Activated T-helper 1 cell treated with anti-CD3 and anti-CD28 coated beads, Interleukin-2, amount 50 U/mL, for 16 hours (primary cell): ENCODE measurements at places on chromosomes 6 and 20.

- no peak for DNase-seq
These were observed 360.0 kb downstream of the NKAIN2 start for GRCh38 chr6:124163676-124164075.

- DNase-seq = no peak
These were observed 421.1 kb upstream of the AGPAT4 start for GRCh38 chr6:161694995-161695394.

DNA sequence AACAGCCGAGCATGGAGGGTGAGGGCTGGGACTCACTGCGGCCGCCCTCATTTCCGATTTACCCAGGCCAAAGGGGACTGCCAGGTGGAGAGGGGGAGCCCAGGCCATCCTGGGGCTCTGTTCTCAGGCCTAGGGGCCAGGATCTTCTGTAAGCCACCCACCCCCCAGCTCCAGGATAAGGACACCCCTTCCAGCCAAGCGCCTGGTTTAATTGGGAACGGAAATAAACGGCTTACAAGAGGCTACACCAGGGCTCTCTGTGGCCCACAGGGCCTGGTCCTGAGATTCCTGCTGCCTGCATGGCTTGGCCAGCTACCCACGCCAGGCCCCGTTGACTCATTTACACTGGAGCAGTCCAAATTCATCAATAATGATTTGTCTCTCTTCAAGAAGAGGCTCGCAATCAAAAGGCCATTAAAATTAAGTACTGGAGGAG is 68.1 kb upstream of the TOP1 start:
- no peak for DNase-seq

- DNase-seq = no peak
These were observed 23.0 kb downstream of the PYGB start for GRCh38 chr20:25270829-25271251.

GRCh38 chr20:21031666-21032065 is 74.5 kb downstream of the LINC00237 start:
- DNase-seq = no peak

GRCh38 chr6:138728662-138729061 is 44.9 kb upstream of the CCDC28A start:
- no peak for DNase-seq

- no peak for DNase-seq
These were observed 1.0 kb upstream of the HCK start for GRCh38 chr20:32050851-32051556.

DNA sequence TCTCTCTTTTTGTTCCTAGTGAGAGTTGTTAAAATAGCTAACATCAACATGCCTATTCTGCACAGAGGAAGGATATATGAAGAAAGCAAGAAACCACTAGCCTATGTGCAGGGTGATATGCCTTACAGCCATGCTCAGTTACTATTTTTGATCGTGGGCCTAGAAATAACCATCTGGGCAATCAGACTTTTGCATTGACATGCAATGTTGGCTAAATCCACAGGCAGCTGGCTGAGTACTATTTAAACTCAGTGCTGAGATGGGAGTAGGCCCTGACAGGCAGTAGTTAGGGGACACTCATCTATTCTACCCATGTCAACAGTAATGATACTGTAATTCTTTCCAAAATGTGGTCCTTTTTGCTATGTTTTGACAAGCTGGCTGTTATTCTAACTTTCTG is 89.6 kb downstream of the HDGFL1 start:
- no peak for DNase-seq

- no peak for DNase-seq
These were observed 5.7 kb downstream of the BMP5 start for GRCh38 chr6:55869674-55870073.

- no peak for DNase-seq
These were observed 5.0 kb downstream of the KIF3B start for GRCh38 chr20:32282461-32282860.

GRCh38 chr6:74964871-74965441 is 240.9 kb downstream of the COL12A1 start:
- DNase-seq = no peak

- DNase-seq = no peak
These were observed 84.2 kb upstream of the RGS17 start for GRCh38 chr6:153215242-153215641.

DNA sequence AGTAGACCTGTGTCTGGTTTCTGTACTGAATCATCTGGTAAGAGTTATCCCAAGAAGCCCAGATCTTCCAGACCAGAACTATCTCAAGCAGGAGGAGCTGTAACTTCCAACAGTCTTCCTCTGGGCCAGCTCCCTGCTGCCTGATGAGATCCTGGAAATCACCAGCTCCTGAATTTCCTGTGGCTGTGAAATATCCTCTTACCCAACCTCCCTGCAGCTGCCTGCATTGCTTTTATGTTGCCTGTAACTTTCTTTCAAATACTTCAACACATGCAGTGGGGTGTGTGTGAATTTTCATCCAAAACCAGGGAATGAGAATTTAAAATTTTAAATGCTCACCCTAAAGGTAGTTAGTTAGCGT is 160.5 kb upstream of the LAMP5 start:
- DNase-seq = no peak
